Esophagus squamous epithelium (tissue), 5 donors: ENCODE measurements at places on chromosomes 5 and 9.

- DNase-seq, result no peak
Measured at GRCh38 chr5:136212252-136212721, 19.3 kb upstream of the SMIM32 start.

DNA sequence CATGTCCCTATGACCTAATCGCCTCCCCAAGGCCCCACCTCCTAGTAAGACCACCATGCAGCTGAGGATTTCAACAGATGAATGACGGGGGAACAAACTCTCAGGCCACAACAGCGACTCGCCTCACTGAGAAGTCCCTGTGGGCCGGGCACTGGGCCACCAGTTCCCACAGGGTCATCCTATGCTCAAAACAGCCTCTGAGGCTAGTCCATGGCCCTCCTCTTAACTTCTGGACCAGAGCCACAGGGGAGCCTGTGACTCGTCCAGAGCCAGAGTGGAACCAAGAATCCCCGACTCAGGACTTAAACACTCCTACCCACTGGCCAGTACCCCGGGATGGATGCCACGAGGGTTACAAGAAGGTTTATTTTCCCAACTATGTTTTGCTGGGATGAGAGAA lies 12.3 kb downstream of the GFPT2 start:
- no peak for DNase-seq

DNA sequence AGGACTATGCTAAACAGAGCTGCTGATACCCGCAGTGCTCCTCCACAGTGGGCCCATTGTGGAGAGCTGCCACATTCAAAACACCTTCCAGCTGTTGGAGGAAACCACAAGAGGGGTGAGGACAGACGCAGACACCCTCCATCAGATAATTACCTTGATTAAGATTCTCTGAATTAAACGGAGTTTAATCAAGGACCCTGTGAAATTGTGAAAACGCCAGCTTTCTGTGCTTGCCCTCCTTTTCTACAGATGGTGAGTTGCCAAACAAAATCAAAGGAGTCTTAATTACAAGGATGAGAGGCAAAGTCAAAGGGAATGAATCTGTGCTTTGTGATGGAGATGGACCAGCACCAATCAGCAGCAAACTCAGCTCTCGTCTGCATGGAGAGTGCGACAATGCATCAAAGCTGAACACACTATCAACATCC lies 596.1 kb downstream of the ELAVL2 start:
- DNase-seq, result no peak

- DNase-seq, result no peak
Measured at GRCh38 chr5:118647587-118647986, 340.8 kb downstream of the DTWD2 start.

- DNase-seq, result no peak
Measured at GRCh38 chr9:81077572-81077971, 611.8 kb downstream of the TLE1 start.

DNA sequence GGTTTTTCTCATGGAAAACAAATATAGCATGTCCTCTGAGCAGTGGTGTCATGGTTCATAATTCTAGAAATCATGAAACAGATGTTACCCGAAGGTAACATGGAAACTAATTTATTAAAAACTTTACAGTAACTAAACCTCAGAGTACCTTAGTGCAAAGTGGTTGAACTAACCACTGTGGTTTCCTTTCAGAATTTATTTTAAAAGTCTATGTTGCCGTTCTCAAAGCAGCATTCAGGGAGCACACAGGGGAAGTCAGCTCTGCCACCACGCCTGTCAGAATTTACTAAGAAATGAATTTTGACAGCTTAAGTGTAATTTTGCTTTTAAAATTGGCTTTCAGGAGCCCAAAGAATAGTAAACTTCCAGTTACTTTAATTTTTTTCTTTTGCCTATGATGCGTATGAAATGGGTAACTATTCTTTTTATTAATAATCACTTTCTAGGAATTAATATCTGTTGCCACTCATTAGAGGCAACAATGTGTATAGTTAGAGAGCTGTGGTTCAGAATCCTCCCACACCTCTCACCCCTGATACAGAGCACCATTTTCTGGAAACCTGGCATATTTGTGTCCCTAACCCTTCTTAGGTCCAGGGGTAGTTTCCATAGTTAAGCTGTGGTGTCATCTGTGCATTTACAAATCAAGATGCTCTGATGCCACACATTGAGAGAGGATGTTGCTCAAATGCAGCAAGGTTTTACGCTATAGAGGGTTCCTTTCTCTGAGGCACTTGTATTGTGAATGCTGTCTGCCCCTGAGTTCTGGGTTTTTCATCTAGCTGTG lies 202.6 kb downstream of the ZSWIM6 start:
- DNase-seq, result no peak

- no peak for DNase-seq
Measured at GRCh38 chr5:131281133-131281867, 17.4 kb downstream of the CDC42SE2 start.

DNA sequence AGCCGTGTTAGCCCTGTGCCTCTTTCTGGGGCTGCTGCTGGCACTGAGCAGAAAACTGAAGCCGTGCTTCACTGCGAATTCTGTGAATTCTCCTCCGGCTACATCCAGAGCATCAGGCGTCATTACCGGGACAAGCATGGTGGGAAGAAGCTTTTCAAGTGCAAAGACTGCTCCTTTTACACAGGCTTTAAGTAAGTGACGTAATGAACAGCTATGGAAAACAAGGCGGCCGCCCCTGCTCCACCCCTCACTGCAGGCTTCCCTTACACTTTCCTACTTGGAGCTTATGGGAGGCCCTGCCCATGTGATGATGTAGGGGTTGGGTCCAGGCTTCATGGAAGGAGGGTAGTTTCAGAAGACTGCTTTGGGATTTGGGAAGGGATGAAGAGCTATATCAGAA lies 109.1 kb downstream of the ZNF462 start:
- no peak for DNase-seq

- DNase-seq, result no peak
Measured at GRCh38 chr9:80062567-80062966, 490.8 kb downstream of the TLE4 start.

GRCh38 chr5:145824040-145824439 lies 11.1 kb downstream of the PRELID2 start:
- no peak for DNase-seq

DNA sequence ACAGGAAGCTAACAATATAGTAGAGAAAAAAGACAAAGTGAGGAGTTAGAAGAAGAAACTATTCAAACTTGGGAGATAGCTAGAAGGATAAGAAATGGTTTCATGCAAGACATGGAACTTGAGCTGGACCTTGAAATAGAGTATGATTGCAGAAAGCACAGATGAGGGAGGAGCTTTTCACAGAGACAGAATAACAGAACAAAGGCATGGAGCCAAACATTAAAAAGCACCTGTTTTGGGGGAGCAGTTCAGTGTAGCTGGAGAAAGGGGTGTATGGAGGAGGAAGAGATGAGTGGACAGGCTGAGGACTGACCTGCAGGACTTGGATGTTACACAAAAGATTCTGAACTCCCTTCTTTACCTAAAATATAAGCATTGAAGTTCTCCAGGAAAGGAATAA lies 25.2 kb downstream of the DTWD2 start:
- no peak for DNase-seq

DNA sequence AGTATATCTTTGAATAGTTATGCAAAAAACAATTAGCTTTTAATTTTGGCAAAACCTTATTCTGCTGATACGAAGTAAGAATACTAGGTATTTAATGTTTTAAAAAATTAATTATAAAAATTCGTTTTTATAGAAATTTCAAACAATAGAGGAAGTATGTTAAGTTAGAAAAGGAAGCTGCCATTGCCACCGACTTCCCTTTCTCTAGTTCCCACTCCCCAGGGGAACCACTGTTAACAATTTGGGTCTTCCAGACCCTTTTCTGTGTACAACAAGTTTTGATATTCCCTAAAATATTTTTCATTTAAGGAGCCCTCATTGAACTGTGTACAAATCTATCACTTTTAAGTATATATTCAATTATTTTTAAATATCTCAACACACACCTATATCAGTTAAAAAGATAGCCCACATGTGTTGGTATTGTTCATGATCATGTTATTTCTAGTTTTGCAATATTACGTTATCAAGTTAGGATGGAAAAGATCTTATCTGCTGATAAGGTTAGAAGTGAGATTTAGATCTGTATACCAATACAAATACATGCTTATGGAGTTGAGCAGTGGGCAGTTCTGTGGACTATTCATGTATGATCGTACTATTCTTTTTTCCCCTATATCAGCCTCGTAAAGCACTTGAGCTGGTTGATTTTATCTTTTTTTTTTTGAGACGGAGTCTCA lies 25.9 kb downstream of the NDFIP1 start:
- DNase-seq, result no peak

- no peak for DNase-seq
Measured at GRCh38 chr9:126704157-126704891, 90.6 kb downstream of the LMX1B start.

- no peak for DNase-seq
Measured at GRCh38 chr5:81787474-81788242, 36.8 kb upstream of the SSBP2 start.

DNA sequence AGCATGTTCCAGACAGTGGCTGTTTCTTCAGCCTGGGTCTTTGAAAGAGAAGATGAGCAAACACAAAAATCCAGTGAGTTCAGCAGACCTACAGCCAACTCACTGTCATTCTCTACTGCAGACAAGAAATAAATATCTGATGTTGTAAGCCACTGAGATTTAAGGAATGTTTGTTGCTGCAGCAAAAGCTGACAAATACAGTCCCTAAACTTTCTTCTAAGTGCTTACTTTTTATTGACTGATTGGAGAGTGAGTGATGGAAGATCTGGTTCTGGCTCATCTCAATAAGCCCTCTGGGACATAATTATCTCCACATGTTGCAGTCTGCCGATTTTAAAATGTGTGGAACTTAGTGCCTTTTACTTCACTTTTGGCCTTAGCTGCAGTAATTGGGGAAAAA lies 69.9 kb upstream of the LMNB1 start:
- DNase-seq, result no peak

DNA sequence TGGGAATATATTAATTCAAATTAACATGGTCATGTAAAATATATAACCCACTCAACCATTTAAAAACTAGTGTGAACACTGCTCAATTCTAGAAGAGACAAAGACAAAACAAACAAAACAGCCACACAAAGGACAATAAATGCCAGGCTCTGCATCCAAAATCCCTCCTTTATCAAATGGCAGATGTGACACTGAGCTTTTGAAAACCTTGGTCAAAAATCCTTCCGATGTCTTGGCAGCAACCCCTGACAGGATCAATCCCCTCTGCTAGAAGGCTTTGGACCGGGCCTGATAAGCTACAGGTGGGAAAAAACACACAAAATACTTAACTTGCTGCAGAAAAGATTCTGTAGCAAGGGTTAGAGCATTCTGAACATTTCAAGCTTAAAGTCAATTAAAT lies 61.5 kb downstream of the ZFR start:
- DNase-seq, result no peak

DNA sequence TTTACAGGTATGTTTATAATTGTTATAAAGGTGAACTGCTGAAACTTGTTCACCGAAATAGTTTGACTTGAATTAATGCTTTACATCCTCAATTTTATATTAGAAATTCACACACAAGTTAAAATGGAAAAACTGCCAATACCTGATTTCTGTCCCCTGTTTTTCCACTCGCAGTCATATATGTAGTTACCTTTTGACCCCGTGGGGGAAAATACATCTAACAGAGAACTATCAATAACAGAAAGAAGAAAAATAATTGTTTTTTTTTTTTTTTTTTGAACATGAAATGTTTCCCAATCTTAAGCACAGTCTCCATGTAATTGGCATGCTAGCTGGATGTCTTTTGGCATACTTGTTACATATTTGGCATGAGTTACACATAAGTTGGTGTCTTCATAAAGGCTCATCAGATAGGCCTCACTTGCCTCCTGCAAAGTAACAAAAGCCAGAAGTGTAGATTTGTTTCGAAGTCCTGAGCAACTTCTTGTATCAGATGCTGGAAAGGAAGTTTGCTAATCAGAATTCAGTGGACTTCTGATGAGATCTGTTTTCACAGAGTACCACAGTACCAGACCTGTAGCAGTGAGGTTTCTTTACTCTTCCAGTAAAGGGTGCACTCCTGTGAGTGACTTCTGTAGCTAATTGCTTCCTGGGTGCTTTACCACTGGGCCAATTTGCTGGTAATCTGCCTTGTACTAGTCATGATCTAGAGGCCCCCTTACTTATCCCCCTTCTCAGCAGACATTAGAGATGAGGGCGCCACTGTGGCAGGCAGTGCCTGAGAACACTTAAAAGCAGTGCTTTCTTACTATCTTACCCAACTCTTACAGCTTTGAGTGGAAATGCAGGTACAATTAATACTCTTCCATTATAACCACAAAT lies 36.2 kb upstream of the CXXC5 start:
- DNase-seq, result no peak

DNA sequence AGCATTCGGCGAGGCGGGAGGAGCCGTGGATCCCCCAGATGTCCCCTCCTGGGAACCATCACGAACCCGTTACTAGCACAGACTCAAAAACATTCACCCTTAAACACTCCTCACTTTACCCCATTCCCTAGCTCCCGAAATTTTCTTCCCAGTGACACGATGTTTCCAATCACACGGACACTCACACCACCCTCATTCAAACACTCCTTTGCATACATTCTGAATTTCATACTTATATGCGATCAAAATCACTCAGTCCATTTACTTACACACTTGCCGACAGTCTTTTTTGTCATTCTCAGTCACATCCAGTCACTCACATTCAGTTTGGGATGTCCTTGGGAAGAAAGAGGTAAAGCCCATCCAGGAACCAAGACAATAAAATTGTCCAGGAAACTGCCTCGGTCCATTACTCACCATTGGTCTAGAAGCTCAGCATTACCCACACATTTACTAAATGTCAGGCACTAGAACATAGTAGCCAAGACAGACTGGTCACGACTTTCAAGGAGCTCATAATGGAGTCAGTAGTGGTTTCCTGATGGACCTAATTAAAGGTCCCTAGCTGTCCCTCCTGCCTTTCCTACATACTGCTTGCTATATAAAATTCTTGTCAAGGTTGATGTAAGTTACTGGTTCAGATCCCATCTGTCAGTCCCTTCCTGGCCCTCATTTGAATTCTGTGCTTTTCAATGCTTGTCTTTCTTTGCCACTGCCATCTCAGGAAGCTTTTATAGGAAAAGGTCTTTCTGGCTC lies 574 bp downstream of the SLC35A4 start:
- no peak for DNase-seq

DNA sequence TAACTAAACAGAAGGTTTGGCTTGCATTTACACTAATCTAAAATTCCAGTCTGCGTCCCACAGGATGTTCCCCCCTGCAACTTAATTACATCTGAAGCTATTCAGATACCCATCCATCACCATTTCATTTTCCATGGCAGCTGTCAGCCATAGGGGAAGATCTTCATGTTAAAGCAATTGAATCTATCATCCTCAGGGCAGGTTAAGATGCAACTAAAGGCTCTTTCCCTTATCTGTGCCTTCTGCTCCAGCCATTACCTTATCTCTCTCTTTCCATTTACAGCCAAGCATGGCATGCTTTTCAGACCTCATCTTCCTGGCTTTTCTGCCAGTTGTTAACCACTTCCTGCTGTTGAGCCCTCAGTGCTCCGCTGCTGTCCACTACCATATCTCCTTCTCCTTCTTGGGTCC lies 15.8 kb upstream of the HACD4 start:
- no peak for DNase-seq

GRCh38 chr5:111589316-111589715 lies 77.0 kb upstream of the STARD4 start:
- no peak for DNase-seq

- DNase-seq, result no peak
Measured at GRCh38 chr5:33170411-33170810, 270.4 kb upstream of the TARS1 start.

GRCh38 chr9:38687389-38687842 lies 32.5 kb downstream of the FAM240B start:
- DNase-seq, result no peak
